CD4-positive, alpha-beta T cell treated with Interleukin-4 for 1 hour (primary cell): ENCODE measurements at places on chromosomes 7 and 10.

DNA sequence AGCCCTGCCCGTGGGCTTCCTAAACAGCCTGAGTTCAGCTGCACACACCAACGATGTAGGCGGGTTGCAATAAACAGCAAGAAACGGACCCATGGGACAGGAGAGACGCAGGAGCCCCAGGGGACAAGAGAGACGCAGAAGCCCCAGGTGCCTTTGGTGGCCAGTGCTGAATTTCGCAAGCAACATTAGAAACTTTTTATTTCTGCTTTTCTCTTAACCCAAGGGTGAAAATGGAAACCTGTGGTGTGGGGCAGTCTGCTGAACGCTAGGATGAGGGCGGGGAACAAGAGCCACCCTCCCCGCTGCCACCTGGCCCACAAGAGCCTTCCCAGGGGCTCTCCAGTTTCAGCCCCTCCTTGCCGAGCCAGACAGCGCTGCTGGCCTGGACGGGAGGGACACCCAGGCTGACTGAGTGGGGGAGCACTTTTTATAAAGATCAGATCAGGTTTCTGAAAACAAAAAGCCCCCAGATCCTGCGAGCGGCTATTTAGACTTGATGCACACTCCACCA lies 20.0 kb upstream of the GPR146 start:
- no peak for DNase-seq

- DNase-seq: no peak
Measured at GRCh38 chr10:12287772-12288171, 61.6 kb upstream of the CAMK1D start.

DNA sequence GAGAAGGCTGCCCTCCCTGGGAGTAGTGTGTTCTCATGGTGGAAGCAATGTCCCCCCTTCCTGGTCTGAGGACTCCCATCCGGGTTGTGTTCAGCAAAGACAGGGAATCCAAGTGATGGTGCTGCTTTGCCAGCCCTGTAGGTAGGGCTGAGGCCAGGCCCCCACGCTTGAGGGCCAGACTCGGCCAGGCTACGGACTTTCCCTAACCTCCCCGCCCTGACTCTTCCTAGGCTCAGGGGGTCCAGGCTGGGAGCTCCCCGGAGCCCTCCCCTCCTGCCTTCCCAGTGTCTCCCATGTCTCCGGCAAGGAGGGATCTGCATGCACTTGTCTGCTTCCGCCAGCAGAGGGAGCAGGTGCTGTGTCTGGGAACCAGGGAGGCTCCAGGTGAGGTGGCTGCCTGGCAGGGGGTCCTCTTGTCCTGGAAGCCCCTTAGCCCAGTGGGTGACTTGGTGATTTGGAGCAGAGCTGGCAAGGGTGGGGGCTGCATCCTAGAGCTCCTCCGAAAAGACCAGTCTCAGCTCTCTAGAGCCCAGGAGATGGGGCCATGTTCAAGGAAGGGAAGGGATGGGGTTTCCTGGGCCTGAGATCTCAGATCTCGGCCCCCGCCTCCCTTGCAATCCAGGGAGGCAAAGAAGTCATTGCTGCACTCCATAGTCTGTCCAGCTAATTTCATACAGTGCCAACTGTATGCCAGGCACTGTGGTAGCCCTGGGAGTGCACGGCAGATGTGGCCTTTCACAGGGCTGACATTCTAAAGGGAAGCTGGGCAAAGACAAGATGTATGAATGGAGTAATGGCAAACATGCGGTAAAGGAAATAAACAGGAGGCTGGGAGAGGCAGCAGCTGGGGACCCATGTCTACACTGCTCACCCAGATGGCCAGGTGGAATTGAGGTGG lies 20.3 kb upstream of the SFRP5 start:
- peak; percentile 64 for DNase-seq

GRCh38 chr7:146366938-146367337 lies 250.3 kb downstream of the CNTNAP2 start:
- DNase-seq: no peak

DNA sequence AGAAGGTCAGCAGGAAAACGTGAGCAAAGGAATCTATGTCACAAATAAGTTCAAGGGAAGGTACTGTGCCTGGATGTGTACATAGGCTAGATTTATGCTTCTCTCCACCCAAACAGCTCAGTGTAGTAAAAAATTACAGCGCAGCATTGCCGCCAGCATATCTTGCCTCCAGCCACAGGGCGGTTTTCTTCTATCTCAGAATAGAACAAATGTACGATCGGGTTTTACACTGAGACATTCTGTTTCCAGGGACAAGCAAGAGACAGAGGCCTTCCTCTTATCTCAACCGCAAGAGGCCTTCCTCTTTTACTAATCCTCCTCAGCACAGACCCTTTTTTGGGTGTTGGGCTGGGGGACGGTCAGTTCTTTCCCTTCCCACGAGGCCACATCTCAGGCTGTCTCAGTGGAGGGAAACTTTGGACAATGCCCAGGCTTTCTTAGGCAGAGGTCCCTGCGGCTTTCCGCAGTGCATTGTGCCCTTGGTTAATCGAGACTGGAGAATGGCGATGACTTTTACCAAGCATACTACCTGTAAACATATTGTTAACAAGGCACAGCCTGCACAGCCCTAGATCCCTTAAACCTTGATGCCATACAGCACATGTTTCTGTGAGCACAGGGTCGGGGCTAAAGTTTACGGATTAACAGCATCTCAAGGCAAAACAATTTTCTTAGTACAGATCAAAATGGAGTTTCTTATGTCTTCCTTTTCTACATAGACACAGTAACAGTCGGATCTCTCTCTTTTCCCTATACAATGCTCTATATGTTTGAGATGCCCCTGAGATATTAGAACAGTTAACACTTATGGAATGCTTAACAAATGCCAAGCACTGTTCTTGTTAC lies 11.6 kb upstream of the ABHD11 start:
- no peak for DNase-seq

GRCh38 chr10:78222096-78222790 lies 188.6 kb downstream of the RPS24 start:
- DNase-seq: no peak

- no peak for DNase-seq
Measured at GRCh38 chr7:70997261-70997660, 134.7 kb upstream of the GALNT17 start.

DNA sequence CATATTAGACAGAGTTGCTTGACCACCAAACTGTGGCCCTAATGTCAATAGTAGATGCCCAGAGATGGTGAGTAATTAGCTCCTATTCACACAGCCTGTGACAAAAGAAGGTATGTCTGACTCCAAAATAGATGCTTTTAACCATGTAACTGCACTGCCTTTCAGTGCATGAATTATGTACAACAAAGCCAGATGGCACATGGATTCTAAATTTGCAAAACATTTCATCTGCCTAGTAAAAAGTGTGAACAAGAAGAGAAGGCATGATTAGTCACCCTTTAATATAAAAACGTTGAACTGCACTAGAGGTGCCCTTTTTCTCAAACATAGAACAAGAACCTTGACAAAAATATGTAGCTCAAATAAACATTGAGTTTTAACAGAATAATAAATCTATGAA lies 35.5 kb upstream of the PTPRZ1 start:
- no peak for DNase-seq

GRCh38 chr7:15686295-15686956 lies at the start of gene MEOX2:
Gene MEOX2 (minus strand): TSS chr7:15686683. CDS start chr7:15686402, 281 bp downstream.
- no peak for DNase-seq

DNA sequence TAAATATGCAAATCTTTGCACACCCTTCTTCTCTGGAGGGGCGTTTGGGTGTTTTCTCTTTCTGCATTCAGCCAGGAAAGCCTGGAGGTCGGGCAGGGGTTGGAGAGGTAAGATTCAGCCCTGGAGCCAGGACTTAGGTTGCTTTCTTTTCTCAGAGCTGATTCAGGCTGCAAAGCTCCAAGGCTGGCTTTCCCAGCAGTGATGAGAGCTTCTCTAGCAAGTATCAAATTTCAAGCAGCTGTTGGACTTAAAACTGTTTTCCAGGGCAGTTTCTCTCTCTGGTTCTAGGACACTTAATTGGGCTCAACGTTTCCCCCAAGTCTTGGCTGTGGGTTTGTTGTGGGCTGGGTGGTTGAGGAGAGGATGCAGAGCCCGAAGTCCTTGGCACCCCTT lies 608 bp downstream of the AKR1B10 start:
- no peak for DNase-seq

- no peak for DNase-seq
Measured at GRCh38 chr10:50398381-50398780, 147.1 kb upstream of the ASAH2 start.
